ENCODE measurements at places on chromosomes 5 and 9.
A peak's percentile ranks its signal among the peaks of the same experiment; 100 is the strongest.

GRCh38 chr5:82307451-82307850, 29.3 kb upstream of the RPS23 start:
- peak; percentile 29 for DNase-seq

DNA sequence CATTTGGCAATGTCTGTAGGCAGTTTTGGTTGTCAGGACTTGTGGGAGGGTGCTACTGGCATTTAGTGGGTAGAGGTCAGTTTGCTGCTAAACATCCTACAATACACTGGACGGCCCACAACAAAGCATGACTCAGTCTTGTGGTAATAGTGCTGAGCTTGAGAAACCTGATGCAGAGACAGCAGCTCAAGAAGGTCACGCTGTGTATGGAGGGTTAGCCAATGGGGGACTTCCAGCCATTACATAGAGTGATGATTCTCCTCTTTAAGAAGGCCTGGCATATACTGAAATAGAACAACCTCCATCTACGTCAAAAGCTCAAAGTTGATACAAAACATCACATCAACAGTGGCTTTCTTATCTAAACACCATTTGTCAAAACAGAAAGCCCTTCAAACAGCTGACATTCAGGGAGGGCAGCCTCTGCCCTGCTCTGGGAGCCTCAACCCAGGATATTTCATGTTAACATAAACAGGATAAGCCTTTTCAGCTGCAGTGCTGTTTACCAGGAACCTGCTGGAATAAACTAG, 143.0 kb downstream of the GPBP1 start:
- DNase-seq = peak; percentile 98

DNA sequence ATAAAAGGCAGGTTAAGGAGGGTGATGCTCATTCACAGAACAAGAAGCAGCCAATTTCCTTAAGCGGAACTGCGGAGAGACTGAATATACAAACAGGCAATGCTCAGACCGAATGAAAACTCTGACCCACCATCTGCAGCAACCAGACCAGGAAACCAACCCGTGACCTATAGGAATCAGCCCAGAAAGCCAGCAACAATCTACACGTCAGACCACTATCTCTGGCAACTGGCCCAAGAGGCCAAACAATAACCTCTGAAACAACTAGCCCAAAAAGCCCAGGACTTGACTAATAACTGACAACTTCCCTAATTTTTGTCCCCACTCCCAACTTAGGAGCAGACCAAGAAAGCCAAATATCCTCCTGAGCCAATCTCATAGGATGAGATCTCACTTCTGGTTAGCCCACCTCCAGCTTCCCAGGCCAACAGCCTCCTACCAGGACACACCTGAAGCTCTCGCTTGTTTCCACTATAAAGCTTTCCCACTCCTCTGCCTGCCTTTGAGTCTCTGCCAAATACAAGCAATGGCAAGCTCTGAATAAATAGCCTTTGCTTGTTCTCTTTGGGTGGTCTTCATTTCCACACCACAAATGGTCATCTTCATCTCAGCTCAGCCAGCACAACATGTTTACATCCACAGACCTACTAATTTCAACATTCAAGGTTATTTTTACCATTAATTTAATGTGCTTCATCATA, 168.5 kb downstream of the HSD17B3 start:
- no peak for DNase-seq

DNA sequence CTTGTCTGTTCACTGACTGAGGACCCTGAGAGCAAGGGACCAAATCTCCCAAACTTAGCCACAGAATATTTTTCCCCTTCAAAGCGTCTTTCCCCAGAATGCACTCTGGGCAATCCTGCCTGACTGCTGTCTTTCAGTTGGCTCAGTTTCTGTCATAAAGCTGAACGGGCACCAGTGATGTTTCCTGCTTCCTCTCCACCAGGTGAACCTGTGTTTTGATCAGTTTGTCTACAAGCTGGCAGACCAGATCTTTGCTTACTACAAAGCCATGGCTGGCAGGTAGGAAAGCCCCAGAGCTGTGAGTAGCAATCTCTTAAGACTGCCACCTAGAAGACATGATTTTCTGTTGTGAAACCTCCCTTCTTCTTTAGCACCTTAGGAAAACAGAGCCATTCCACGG, 61.8 kb downstream of the CYFIP2 start:
- DNase-seq = no peak

GRCh38 chr9:29319736-29320513, 1746.6 kb upstream of the C9orf72 start:
- no peak for DNase-seq

DNA sequence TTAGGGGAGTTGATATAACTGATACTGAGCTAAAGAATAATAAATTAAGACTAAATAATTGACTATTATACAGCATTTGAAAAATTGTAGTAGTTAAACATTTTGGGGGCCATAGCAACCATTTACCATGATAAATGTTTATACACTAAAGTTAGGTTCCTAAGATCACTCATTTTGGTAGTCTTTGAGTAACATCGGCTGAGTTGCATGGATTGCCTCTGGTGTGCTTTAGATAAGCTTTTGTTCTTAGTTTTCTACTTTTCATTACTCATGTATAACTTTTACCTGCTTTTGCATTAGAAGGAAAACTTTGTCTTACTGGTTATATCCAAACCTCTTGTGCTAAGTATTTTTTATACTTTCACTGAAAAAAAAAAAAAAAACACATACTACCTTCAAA, 101.2 kb downstream of the SLC44A1 start:
- DNase-seq = no peak

DNA sequence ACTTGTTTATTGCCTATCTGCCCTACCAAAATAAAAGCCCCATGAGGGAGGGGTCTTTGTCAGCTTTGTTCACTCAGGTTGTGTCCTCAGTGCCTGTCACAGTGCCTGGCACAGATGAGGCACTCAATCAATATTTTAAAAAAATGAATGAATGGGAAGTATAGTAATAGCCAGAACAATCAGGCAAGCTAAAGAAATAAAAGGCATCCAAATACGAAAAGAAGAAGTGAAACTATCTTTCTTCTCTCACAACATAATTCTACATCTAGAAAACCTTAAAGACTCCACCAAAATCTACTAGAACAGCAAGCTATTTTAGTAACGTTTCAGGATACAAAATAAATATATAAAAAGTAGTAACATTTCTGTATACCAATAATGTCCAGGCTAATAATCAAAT, 37.8 kb upstream of the C5orf63 start:
- no peak for DNase-seq

GRCh38 chr9:79403495-79403894, 168.3 kb upstream of the TLE4 start:
- no peak for DNase-seq

DNA sequence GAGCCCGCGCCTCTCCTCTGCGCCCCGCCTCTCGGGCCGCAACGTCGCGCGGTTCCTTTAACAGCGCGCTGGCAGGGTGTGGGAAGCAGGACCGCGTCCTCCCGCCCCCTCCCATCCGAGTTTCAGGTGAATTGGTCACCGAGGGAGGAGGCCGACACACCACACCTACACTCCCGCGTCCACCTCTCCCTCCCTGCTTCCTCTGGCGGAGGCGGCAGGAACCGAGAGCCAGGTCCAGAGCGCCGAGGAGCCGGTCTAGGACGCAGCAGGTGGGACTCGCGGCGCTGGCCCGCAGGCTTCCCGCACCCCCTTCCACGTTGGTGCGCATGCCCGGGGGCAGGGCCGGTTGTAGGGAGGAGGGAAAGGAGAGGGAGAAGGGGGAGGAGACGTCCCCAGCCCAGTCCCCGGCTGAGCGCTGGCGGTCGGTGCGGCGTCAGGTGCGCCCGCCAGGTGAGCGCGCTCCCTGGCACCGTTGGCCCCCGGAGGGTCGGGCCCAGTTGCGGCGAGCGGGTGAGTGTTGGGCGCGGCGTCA, at the start of gene OCLN:
Gene OCLN, plus strand, starts transcription at position 400 of the 532 bp plus-strand sequence. CDS start 11,455 bp downstream, outside the sequence.
- no peak for DNase-seq

GRCh38 chr5:35363387-35363965, 133.2 kb upstream of the PRLR start:
- DNase-seq = no peak

- DNase-seq = no peak
These were observed 90.7 kb downstream of the ANKRD33B start for GRCh38 chr5:10654566-10654965.

- no peak for DNase-seq
These were observed 131.6 kb downstream of the TLR4 start for GRCh38 chr9:117835798-117836197.

GRCh38 chr5:133653760-133654049, 41.4 kb upstream of the FSTL4 start:
- DNase-seq = no peak

DNA sequence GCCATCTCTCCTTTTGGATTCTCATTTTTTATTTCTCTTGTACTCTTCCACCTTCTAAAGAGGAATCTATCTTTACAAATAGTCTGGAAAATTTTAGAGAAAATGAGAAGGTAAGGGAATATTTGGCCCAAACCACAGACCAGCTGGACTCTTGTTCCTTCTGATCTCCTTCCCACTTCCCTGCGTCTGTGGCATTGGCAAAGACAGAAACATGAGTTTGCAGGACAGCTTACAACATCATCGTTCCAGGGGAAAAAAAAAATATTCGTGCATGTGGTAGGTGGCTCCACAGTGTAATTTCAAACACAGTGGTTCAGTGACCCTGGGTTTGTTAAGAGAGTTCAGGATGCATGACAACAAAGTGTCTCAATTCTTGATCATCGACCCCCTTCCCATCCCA, 755.0 kb downstream of the DNAH5 start:
- DNase-seq = no peak

DNA sequence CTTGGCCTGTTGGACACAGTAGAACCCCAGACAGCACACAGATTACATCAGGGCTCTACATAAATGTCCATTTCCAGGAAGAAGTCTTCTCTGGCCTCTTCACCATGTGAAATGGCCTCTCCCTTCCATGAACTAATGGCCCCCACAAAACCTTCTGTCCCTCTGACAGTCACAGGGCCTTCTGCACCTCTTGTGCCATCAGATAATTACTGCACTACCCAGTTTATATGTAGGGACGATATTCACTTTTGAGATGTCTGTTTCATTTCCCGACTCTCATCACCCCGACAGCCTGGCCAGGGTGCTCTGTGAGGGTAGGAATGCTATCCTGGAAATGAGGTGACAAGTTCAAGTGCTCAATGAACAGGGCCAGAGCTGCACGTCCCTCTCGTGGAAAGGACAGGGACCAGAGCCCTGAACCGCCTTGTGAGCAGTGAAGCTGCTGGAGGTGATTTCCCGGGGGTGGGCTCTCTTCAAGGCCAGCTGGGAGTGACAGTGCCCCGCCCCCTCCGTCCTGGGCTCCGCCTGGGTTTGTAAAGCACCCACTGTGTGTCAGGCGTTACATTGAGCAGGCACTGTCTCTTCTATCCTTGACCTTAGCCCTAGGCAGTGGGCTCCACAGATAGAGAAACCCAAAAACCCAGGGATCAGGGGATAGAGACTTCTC, 3.0 kb upstream of the FAM78A start:
- no peak for DNase-seq

DNA sequence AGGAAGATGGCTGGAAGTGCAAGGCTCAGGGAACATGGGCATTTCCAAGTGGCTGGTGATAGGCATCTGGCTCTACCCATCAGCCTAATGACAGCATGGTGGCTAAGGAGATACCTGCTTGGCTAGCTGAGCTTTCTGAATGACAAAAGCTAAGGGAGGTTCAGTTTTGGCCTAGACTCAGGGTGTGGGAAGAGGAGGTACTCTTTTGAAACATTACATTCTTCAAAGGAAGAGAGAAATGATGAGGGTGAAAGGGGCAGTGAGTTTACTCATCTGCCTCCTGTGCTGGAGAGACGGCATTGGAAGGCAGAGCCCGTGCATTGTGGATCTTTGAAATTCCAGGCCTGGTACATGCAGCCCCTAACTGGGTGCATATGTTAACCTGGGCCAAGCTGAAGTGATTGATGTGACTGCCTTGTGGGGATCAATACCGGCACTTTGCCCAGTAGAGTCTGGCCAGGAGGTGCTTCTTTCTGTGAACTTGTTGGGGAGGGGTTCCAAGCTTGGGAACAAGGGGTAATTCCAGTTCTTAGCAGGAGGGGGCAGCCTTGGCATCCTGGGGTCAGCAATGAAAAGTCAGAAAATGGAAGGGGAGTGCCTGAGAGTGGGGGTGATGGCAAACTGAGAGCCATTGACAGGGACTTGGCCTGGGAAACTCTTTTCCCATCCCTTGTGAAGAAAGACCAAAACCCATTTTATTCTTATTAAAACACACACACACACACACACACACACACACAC, 108.6 kb downstream of the ACER2 start:
- DNase-seq = no peak

- no peak for DNase-seq
These were observed 14.6 kb downstream of the TMOD1 start for GRCh38 chr9:97516111-97516510.

DNA sequence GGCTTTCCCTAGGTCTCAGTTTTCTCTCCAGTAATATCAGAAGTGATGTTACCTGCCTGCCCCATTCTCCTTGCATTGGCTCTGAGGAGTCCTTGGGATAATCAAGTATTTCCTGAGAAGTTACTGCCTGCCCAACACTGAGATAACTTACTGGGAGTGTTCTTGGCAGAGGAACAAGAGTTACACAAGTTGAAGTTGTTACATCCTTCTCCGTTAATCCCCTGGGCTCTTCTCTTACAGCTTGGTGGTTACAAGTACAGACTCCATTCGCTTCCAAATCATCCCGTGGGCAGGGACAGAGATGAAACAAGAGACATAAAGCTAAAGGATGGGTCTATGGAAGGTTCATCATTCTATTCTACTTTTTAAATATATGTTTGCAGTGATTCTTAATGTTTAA, 74.1 kb upstream of the SAP30L start:
- DNase-seq = peak; percentile 83

DNA sequence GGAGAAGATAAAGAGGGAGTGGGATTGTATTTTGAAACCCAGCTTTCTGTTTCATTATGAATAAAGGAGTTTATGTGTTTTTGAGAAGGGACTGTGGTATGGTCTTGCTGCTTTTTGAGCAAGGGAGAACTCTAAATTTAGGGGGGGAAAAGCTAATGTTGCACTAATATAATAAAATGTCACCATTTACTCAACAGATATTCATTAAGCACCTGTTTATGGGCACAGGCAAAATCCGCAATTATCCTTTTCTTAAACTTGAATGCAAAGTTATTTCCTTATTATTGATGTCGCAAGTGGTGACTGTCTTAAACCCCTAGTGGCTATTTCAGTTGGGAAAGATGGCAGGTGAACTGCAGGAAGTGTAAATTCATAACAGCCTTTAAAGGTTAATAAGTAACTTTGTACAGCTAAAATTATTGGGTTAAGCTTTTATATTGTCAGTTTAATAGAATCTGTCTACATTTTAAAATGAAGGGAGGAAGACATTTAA, 1.5 kb downstream of the CDC42SE2 start:
- DNase-seq = peak; percentile 27

GRCh38 chr5:102542057-102542456, 43.3 kb upstream of the SLCO6A1 start:
- DNase-seq = no peak

GRCh38 chr9:132973713-132974112, 4.8 kb upstream of the GFI1B start:
- DNase-seq = no peak

GRCh38 chr9:136807281-136808074, at the start of gene RABL6:
Gene RABL6 (plus strand): TSS chr9:136807948. CDS start chr9:136808197, 249 bp downstream.
- peak; percentile 64 for DNase-seq

- no peak for DNase-seq
These were observed 3.6 kb upstream of the TRIM41 start for GRCh38 chr5:181219262-181220177.

Data from astrocyte of the spinal cord (primary cell).